ENCODE measurements at places on chromosomes 2 and 18.

GRCh38 chr2:157771234-157771633, 104.9 kb downstream of the ACVR1 start:
- no peak for DNase-seq

- DNase-seq, result no peak
Observed at GRCh38 chr2:176821350-176821749, 391.2 kb upstream of the HNRNPA3 start.

- DNase-seq, result peak; percentile 31
Observed at GRCh38 chr2:198054299-198054698, 249.9 kb downstream of the PLCL1 start.

- no peak for DNase-seq
Observed at GRCh38 chr2:70939839-70940580, 4.3 kb downstream of the ATP6V1B1 start.

DNA sequence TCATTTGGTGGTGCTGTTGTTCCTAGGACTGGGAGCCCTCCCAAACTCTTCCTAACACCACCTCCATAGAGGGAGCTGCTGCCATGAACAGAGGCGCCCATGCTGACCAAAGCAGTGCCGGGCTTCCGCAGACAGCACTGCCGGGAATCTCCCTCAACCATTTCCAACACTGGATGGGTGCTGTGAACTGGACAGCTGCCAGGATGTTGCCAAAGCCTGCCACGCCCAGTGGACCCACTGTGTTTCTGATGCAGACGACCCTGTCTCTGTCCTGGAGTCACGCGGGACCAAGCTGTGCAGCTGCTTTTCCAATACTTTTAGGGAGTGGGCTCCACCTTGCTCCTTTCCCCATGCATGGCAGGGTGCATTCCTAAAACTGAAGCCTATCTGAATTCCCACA, 16.9 kb upstream of the GNAL start:
- no peak for DNase-seq

DNA sequence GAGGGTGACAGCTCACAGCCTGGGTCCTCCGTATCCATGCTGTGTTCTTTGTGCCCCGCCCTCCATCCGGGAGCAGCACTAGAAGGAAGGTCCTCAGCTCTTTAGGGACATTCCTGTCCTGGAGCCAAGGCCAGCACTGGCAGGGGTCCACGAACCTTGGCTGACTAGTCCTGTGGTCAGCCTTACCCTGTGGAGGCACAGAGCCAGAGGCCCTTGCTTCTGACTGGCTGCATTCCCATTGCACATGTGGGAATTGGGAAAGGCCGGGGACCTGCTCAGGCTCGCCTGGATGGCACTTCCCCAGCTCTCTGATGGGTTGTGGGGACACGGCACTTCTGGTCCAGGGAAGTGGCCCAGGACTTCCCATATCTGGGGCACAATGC, 24.9 kb upstream of the RHOB start:
- no peak for DNase-seq

- DNase-seq, result no peak
Observed at GRCh38 chr2:12217175-12217574, 470.7 kb downstream of the LPIN1 start.

GRCh38 chr2:29479401-29479800, 364.2 kb downstream of the CLIP4 start:
- DNase-seq, result no peak

GRCh38 chr18:53771664-53772063, 452.8 kb downstream of the MBD2 start:
- DNase-seq, result no peak

GRCh38 chr2:163491850-163492249, 244.0 kb downstream of the FIGN start:
- DNase-seq, result no peak

Data from activated naive CD4-positive, alpha-beta T cell (primary cell).